ENCODE measurements at places on chromosomes 6 and 20. TPM values are rescaled to one million over a fixed set of nuclear protein-coding genes. Genes with fewer than 3 reads are reported as not detected.

GRCh38 chr20:63740070-63740626 lies 572 bp downstream of the SLC2A4RG start:
- no peak for DNase-seq

- no peak for DNase-seq
These were observed 296 bp downstream of the ADNP start for GRCh38 chr20:50930976-50931305.

DNA sequence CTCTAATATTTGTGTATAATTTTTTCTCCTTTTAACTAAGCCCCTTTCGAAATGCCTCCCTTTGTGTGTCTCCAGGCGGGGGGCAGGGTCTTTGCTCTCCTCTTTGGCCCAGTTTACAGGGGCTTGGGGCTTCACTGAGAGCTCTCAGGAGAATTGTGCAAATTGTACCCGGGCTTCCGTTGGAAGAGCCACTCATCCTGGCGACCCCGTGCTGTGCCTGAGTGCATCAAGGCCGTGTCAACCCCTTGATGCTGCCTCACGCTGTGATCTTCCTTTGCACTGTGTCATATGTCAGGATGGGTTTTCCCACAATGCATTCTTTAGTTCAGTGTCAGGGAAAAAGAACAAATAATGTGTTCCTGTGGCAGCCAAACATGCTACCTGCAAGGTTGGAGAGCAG lies 118.0 kb upstream of the POU3F2 start:
- no peak for DNase-seq

- DNase-seq = peak; percentile 19
These were observed 164.1 kb downstream of the FRK start for GRCh38 chr6:115896538-115897129.

GRCh38 chr6:164283574-164283973 lies 869.1 kb downstream of the QKI start:
- no peak for DNase-seq

- DNase-seq = no peak
These were observed 93.5 kb upstream of the BMP5 start for GRCh38 chr6:55968926-55969325.

DNA sequence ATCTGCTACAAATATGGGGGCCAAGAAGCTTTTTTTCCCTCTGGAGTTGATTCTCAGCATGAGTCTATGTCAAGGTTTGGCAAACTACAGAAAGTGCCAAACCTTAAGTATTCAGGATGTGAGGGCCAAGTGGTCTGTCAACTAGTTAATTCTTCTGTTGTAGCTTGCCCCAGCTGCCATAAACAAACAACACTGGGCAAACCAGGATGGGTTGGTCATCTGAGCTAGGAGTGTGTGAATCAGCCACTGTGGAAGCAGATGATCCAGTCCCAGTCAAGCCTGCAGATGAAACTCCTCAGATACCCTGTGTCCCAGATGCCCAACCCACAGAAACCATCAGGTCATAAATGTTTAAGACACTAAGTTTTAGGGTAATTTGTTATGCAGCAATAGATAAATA lies 103.0 kb upstream of the MOCS1 start:
- peak; percentile 57 for DNase-seq

DNA sequence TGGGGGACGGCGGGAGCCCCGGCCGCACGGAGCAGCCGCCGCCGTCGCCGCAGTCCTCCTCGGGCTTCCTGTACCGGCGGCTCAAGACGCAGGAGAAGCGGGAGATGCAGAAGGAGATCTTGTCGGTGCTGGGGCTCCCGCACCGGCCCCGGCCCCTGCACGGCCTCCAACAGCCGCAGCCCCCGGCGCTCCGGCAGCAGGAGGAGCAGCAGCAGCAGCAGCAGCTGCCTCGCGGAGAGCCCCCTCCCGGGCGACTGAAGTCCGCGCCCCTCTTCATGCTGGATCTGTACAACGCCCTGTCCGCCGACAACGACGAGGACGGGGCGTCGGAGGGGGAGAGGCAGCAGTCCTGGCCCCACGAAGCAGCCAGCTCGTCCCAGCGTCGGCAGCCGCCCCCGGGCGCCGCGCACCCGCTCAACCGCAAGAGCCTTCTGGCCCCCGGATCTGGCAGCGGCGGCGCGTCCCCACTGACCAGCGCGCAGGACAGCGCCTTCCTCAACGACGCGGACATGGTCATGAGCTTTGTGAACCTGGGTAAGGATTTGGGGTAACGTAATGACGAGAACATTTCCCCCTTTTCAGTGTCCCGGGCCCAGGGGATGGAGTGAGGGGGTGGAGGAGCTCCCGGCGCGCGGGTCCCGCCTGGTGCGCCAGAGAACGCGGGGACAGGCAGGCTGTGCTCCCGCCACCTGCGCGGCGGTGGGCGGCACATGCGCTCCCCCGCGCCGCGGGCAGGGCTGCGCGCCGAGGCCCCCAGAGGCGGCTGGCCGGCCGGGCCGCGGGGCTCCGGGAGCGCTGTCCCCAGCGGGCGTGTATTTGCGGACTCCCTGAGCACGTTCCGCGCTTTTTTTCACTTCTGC lies 1.4 kb downstream of the BMP6 start:
- DNase-seq = peak; percentile 16

- peak; percentile 96 for DNase-seq
These were observed 42.9 kb downstream of the C6orf132 start for GRCh38 chr6:42099340-42100028.

DNA sequence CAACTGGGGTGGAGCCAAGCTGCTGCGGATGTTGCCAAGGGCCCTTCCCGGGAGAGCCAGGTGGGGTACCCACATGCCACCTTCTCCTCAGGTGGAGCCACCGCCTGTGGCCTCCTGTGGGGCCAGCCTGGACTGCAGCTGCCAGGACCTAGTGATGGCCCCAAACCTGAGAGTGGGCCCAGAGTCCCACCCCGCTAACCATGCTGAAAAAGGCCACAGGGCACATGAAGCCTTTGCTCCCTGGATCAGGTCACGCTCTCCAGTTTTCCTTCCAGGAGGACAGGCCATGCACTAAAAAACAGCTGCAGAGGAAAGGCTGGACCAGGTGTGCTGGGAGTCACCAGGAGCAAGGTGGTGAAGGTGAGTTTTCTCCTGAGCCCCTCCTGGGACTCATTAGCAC lies 73.9 kb upstream of the SLC22A16 start:
- DNase-seq = no peak

- no peak for DNase-seq
These were observed 58.2 kb upstream of the SYNDIG1 start for GRCh38 chr20:24411003-24411833.

DNA sequence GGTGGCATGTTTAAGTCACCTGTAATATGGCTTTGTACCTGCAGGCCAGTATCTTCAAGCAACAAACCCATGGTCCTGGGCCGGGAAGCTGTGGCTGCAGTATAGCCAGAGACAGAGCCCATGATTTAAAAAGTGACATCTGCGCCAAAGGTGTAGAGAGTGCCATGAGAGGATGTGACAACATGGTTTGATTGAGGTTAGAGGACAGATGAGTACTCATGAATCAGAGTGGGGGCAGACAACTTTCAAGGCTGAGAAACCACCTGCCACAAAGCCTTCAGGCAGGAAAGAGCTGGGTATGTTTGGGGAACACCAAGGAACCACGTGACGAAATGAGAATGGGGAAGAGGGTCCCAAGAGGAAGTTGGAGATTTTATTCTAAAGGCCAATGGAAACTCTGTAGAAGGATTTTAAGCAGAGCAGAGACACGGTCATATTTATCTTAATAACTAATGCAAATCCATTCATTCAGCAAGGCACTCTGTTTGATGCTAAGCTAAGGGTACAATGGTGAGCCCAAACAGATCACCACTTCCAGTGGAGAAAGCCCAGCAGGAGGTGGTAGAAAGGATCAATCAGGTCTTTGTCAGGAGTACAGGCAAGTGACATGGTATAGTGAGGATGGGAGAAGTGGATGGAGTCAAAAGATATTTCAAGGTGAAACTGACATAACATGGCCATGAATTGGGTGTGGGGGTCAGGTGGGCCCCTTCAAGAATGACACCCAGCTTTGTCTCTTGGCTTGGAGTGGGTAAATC lies 3.4 kb upstream of the MICAL1 start:
- no peak for DNase-seq

GRCh38 chr6:40923326-40923725 lies 115.7 kb downstream of the UNC5CL start:
- DNase-seq = no peak

GRCh38 chr6:156701966-156702365 lies 75.2 kb upstream of the ARID1B start:
- DNase-seq = no peak

DNA sequence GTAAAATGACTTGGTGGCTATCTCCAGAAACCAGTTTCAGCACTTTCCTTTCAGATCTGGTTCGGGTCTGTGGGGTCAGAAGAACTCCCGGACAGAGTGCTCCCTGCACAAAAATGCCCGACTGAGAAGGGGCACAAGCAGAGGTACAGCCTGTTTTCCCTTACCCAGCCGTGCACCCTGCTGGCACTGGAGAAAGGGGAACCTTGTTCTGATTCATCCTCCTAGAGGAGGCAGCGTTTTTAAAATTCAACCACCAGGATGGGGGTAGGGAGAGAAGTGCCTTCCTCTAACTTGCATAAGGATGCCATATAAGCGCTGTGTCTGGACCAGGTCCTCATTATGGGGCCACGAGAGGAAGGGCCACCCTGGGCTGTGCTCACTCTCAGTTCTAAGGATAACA lies 17.6 kb downstream of the RIMS4 start:
- DNase-seq = no peak

DNA sequence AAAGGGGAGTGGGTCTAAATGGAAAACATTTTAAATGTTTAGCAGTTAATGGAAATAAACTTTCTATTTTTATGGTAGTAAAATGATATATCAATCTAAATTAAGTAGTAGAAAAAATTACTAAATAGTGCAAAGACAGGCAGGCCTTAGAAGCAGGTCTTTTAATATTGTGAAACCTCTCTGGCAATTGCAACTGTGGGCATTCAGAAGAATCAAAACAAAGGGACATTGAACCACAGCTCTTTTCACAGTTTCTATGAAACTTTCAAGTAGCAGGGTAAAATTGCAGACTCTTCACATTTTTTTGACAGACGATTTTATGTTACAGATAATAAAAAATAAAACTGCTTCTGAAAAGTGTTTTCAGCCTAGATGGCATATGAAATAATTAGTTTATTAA lies 533.7 kb downstream of the BCKDHB start:
- no peak for DNase-seq

- no peak for DNase-seq
These were observed 328.4 kb upstream of the SOX4 start for GRCh38 chr6:21265034-21265729.

DNA sequence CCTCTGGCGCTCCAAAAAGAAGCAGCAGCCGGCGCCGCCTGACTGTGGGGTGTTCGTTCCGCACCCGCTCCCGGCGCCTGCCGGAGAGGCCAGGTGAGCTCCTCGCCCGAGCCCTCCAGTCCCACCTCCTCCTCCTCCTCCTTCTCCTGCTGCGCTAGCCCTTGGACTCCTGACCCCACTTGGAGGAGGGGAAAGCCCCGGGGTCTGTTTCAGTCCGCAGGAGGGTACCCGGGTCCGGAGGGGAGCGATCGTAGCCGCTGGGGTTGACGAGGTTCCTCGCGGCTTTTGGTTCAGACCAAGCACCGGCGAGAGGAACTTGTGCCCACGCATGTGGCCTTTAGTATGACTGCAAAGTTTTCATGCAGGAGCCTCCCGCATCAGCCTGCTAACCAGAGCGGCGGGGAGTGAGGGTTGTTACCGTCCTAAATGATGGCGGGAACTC lies 493 bp downstream of the CRYBG1 start:
- peak; percentile 65 for DNase-seq

DNA sequence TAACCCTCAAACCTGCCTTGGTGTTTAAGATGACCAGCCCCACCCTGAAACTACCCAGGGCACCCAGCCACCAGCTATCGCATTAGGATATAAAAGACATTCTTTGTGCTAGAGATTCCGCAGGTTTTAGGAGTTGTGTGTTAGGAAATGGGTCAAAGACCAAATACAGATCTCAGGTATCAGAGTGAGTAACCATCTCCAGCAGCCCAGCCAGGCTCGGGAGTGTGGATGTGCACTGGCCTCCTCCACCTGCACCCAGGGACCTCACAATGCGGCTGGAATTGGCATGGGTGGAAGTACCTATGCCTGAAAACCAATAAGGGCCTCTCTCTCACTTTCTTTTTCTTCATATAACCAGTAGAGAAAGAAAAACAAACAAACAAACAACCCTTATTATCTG lies 51.1 kb upstream of the CST7 start:
- DNase-seq = no peak

DNA sequence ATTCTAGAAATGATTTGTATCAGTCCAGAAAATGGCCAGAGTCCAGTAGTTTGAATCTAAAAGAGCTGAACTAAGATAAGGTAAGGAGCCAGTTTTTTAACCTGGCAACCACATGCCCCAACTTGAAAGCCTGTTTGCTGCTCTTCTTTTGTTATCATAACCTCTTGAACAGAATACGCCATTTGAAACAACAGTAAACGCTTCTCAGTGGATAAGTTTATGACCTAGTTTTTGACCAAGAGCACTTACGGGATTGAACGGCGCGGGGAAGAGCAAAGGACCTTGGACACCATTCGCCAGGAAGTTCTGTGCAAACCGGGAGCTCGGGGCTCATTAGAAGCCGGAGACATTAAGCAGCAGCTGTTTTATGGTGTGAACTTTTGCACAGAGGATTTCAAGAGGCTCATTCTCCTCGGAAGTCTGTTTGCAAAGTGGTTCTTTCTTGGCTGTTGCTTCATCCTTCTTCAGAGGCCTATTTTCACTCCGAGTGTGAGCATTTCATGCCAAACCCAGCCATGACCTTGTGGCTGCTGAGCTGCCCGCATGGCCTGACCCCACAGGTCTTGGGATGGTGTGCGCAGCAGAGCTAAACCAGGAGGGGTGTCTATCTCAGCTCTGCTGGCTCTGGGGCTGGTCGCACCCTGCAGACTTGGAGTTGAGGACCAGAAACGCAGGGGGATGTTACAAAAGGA lies 215.1 kb downstream of the SOX4 start:
- DNase-seq = peak; percentile 27

DNA sequence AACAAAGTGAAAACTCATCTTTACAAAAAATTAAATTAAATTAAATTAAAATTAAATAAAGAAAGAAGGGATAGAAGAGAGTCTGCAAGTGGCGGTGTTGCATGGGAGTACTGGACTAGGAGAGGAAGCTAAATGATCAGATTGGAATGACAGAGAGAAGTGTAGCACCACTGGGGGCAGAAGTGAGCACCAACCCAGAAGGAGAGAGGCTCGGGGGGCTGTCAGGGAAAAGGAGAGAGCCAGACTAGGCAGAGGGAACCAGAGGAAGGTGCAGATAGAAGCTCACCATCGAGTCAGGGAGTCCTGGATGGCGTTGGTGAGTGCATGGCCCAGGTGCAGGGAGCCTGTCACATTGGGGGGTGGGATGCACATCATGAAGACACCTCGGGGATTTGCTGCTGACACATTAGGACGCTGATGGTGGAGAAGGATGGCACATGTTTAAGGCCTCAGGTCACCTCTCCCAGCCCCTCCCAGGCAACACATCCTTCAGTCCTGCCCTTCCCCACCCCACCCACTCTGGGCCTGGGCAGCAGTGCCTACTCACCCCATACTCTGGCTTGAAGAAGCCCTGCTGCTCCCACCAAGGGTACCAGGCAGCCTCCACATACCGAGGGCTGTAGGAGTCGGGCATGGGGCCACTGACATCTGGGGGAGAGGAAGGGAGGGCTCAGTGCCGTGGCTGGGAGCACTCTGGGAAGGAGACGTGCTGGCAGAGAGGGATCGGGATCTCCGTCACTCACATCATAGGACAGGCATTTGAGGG lies 4.0 kb downstream of the VARS1 start:
- DNase-seq = no peak

Gene NKAIN2
- polyA plus RNA-seq = not detected

Gene PXDC1
- 12.1 TPM for polyA plus RNA-seq

Gene TSPO2
- not detected for polyA plus RNA-seq

Gene MANEA
- polyA plus RNA-seq = 5.3 TPM

Gene RSPO3
- polyA plus RNA-seq = not detected

Gene KATNA1
- polyA plus RNA-seq = 12.1 TPM

Gene MCCD1
- polyA plus RNA-seq = not detected

Gene BTN1A1
- not detected for polyA plus RNA-seq

Gene C20orf96
- polyA plus RNA-seq = 2.3 TPM

Gene TRIM38
- polyA plus RNA-seq = 3.4 TPM

Gene NTSR1
- 0.82 TPM for polyA plus RNA-seq

All from mammary epithelial cell (primary cell).